H7 (cell line): ENCODE measurements at places on chromosomes 3 and 15. TPM values are rescaled to one million over a fixed set of nuclear protein-coding genes. Genes with fewer than 3 reads are reported as not detected.

Gene SLC12A1
- 0.14 and 0.26 TPM in 2 replicates for total RNA-seq

Gene CHRNB4
- 2.7 and 4.3 TPM in 2 replicates for total RNA-seq

Gene UPK1B
- total RNA-seq: 0.33 and 0.62 TPM in 2 replicates

Gene POPDC2
- total RNA-seq: 0.59 TPM in 1 of 2 replicates, not detected in the other

Gene SERINC4
- total RNA-seq: 0.22 and 0.38 TPM in 2 replicates

DNA sequence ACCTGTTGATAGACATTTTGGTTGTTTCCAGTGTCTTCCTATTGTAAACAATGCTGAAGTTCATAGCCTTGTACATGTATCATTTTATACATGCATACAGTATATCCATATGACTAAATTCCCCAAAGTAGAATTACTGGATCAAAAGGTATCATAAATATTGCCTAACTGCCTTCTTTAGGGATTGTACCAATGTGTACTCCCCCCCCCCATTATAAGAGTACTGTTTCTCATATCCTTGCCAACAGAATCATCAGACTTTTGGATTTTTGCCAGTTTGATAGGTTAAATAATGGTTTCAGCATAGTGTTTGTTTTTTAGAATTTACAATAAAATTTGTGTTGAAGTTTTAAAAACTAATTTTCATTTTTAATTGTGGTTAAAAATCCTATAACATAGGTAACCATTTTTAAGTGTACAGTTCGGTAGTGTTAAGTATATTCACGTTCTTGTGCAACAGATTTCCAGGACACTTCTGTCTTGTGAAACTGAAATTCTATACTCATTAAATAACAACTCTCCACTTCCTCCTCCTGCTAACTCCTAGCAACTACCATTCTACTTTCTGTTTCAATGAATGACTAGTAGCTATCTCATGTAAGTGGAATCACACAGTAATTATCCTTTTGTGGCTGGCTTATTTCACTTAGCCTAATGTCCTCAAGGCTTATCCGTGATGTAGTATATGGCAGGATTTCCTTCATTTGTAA lies 30.8 kb upstream of the MAP3K13 start:
- DNase-seq: no peak

DNA sequence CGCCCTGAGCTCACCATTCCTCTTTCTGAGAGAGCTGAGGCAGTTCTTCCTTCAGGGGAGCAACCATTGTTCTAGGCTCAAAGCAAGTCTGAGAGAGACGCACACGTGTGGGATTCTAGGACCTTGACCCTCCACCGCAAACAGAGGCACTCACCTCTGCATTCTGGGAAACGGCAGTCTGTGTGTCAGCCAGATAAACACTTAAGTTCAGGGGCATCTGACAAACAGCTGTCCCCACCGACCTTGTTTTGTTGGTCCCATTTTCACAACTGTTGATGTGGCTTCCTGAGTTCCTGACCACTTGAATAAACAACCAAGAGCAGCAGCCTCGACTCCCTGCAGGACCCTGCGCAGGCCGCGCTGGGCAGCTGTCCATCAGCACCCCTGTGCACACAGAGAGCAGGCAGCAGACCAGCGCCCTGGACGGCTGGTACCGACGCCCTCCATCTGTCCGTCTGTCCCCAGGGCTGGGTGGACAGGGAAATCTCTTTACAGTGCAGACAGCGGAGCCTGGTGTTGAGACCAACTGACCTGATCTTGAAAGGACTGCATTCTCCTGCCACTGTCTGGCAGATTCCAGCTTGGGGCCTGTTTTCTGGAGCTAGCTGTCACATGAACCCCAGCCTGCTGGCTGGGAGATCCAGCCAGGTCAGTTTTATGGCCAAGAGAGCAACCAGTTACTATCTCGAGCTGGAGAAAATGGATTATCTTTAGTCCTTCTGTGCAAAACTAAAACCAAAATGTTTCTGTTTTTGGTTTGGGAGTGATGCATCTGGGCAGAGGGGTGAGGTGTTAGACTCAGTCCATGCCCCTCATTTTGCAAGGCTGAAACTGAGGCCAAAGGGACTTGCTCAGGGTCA lies 64.2 kb downstream of the FAM43A start:
- peak; percentile 52 for DNase-seq

DNA sequence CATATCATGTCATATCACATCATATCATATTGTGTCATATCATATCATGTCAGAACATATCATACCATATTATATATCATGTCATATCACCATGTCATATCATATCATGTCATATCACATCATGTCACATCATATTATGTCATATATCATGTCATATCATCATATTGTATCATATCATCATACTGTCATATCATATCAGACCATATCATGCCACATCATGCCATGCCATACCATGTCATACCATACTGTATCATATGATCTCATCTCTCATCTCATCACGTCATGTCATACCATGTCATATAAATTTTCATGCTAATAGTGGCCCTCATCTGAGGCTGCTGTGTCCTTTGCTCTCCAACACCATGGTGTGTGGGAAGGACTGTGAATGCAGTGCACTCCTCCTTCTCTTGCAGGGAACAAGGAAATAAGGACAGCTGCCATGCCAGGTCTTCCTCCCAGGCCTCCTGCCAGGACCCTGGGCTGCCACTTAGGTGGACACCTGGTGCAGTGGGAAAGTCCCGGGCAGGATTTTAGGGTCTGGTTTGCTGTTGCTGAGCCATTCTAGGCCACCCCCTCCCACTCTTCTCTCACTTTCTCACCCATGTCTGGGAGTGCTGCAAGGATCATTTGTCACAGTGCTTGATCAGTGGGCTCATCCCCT lies 72.4 kb upstream of the TRPM1 start:
- DNase-seq: no peak

- DNase-seq: peak; percentile 59
Observed at GRCh38 chr3:40779039-40779438, 254.3 kb downstream of the ZNF621 start.

DNA sequence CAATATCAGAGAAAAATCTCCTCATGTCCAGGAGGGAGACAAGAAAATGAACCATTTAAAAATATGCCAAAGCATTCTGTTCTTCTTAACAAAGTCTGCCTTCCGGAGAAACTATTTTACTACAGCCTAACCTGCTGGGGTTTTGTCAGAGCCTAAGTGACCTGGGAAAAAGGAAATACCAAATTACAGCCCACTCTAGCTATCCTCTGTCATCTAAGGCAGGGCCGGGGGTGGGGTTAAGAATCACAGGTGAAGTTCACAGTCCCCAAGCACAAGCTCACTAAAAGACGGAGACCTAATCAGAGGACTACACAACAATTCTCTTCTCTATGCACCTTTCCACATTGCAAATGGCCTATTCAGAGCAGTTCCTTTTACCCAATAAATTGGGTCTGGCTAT lies 116.6 kb downstream of the TRIM42 start:
- peak; percentile 30 for DNase-seq

GRCh38 chr3:87797872-87798566 lies 260.8 kb downstream of the CGGBP1 start:
- DNase-seq: no peak

- DNase-seq: no peak
Observed at GRCh38 chr3:65402597-65402996, 636.1 kb downstream of the MAGI1 start.

DNA sequence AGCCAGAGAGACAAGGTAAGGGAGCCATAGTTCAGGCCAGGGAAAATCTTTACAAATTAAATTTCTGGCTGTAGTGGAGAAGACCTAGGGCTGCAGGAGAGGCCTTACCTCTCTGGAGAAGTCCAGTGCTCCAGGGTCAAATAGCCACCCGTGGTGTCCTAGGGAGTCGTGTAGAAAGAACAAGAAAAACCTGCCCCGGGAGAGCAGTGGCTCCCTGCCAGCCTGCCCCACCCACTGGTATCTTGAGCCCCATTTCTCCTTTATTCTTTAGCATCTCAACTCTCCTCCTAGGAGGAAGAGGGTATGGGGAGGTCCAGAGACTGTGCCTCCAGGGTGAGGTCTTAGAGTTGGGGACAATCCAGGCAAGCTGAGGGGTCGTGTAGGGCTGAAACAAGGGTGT lies 32.1 kb upstream of the NTRK3 start:
- DNase-seq: no peak

DNA sequence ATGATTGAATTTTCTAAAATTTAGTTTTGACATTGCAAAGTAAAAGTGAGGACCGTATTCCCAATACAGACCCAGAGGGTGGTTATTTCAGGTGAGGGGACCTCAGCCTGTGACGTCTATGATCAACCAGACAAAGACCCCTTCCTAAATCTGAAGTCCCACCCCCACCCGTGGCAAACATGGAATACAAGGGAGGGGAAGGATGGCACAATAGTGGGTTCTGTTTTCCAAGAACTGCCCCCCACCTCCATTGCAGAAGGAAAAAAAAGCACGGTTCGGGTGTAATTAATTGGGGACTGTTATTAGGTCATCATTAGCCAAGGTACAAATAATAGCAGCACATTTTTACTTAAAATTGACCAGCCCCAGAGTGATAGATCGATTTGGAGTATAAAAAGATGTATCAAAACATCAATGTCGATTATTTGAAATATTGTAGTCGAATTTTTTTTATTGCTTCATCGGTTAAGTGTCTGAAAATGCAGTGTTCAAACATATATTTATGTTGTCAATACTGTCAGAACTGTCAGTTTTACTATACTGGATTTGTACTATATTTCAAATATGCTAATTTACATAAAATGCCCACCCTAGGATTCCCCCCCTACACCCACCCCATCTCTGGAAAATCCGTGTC lies 7.5 kb upstream of the MEIS2 start:
- no peak for DNase-seq

DNA sequence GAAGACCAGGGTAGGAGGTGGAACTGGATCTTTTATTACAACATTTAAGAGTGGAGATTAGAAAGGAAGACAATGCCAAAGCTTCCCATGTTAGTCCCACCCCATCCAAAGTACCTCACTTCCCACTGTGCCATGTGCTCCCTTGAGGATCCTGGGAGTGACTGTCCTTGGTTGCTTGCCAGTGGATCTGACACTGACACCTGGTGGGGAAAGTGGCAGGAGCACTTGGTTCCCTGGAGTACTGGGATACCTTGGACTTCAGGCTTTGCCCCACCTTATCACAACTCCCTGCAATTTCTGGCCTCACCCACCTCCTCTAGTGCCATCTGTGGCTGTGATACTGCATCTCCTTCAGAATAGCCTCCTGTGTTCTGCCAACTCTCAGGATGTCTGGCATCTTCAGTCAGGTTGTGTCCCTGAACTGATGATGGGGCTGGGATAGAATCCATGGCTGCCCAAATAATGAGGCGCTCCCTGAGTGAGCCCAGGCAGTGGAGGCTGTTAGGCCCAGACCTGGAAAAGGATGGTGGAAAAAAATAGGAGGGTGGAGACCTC lies 1.3 kb downstream of the ELL3 start:
- peak; percentile 65 for DNase-seq

DNA sequence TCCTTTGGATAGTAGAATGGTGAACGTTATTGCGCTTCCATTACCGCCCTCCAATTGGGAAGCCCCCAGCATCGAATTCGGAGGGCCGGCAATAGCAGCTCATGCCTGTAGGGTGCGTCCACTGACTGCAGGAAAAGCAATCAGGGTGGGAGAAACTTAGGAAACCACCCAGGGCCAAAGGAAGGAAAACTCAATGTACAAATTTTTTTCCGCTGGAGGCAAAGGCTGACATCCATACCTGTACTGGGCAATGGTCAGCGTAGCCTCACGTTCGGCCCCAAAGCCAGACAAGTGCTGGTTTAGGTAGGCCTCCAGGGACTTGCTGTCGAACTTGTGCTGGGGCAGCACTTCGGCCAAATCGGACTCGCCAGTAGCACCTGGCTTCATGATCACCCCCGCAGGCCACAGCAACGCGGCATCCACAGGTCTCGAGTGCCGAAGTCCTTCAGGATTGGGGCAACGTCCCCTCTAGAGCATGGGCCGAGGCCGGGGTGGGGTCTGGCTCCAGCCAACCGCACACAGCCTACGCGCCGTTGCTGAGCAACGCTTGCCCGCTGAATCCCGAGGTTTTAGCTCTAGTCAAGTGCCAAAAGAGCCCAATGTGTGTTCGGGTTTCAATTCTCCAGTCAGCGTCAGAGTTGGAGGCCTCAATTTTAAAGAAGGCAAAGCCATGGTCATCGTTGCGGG lies at the start of gene ACAD11:
Gene ACAD11 (minus strand): TSS at position 445 of the 687 bp plus-strand sequence. CDS start 58 bp downstream, at position 387.
- DNase-seq: peak; percentile 70

DNA sequence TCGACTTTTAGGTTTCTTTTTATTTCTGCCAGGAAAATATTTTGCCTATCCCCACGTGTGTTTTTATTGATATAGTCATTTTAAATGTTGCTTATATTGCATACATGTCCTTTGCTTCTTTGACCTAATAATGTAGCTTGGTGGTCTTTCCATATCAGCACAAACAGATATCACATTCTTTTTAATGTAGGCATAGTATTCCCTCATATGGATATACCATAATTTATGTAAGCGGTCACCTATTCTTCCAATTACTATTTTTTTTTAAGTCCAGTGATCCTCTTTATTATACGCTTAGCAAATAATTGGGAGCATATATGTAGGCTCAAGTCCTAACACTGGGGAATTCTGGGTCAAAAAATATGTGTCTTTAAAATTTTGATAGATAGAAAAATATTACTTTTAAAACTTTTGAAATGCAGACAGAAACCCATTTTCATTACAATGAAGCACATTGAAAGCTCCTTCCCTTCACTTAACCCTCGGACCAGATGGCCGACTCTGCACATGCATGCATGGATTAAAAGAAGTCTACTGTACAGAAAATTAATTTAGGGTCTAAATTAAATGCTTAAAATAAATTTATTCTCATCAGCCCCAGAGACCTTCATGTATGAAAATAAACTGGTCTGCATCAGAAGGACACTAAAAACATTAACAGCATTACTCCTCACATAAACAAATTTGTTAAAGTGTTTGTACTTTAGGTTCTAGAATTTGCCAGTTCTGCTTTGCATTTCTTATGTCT lies 90.5 kb upstream of the LIMD1 start:
- no peak for DNase-seq

- no peak for DNase-seq
Observed at GRCh38 chr3:156016902-156017301, 103.5 kb upstream of the KCNAB1 start.

GRCh38 chr3:123423806-123424205 lies 25.1 kb downstream of the ADCY5 start:
- DNase-seq: no peak

DNA sequence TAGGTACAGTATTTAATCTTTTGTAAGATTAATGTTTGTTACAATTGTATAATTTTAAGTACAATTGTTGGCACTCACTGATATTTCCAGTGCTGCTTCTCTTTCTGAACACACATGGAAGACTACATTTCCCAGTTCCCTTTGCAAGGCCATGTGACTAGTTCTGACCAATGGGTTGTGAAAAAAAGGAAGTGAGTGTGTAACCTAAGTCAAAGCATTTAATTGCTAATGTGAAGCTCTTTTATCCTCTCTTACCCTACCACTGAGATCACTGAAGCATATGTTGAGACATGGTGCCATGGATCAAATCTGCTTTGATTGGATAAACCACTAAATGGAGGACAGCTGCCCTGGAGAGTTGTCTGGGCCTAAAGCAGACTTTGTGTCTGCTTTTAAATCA lies 83.9 kb upstream of the PLXND1 start:
- DNase-seq: peak; percentile 34

DNA sequence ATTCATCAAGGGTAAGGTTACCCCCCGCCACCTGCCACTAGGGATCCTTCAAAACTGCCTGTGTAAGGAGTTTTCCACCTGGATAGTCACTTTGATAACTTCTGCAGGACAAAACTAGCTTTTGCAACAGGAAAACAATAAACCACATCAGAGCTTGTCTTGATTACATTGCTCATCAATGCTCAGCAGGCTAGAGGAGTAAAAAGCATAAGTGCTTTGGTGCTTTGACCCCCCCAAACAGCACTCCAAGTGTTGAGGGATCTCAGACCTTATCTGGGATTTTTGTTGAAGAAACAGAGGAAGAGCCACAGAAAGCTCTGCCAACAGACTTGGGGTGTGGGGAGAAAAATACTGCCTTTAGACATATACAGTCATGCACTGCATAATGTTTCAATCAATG lies 10.8 kb upstream of the PHLDB2 start:
- DNase-seq: no peak
